Activated CD4-positive, alpha-beta memory T cell treated with anti-CD3 and anti-CD28 coated beads for 36 hours (primary cell): ENCODE measurements at places on chromosomes 4 and X. TPM values are rescaled to one million over a fixed set of nuclear protein-coding genes. Genes with fewer than 3 reads are reported as not detected.

DNA sequence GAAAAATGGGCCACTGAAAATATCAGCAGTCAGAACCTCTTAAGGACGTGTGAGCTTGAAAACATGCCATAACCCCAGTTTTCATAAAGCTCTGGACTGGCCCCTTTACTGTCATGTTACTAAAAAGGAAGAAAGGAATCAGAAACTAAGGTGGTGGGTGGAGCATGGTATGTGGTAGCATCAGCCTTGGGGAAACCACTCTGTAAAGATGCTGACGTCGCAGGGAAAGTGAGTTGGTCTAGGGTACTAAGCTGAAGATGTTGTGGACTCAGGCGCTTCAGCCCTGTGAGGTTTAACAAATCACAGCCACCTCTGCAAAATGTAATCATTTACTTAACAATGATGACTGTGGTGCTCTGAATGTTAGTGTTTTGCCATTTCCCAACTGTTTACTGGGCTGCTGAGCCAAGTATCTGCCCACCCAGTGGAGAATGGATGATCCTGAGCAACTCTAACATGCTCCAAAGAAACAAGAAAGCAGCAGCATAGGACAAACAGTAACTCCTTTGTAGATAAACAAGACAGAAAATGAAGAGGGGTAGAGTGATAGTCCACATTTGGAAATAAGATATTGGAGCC lies 33.4 kb downstream of the C4orf54 start:
- peak; percentile 31 for DNase-seq

The FRG2 gene
- not detected for total RNA-seq

GRCh38 chr4:75662626-75663025 lies 10.6 kb downstream of the G3BP2 start:
- no peak for DNase-seq

The MTNR1A gene
- total RNA-seq: not detected

DNA sequence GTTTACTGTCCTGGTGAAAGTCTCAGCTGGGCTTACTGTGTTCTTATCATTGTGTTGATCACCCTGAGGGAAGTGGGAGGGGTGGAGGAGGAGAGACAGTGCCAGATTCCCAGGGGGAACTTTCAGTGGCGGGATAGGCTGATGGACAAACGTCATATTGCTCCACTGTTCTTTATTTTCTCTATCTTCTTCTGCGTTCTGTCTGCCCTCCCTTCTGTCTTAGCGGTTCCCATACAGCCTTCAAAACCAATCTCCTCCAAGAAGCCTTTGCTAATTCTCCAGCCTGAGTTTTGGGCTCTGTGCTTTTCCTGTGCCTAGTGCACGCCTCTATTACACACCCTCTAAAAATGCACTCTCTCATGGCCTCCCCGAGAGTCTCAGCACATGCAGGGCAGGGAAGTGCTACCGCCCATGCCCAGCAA lies 448.7 kb upstream of the FAT1 start:
- no peak for DNase-seq

The RTL9 gene
- not detected for total RNA-seq

DNA sequence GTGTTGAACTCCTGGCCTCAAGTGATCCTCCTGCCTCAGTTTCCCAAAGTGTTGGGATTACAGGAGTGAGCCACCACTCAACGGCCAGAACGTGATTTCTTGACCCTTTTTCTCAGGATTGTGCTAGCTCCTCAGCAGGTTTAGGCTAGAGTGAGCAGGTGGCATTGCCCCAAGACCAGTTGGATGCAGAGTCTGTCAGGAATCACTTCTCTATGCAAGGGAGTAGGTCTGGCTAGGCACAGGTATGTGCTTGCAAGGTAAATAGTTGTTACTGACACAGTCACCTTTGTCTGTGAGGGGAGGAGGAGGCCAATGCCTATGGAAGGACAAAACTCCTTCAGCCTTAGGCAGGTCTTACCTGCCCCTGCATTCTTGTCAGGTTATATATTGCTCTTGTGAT lies 24.2 kb downstream of the SLC25A5 start:
- DNase-seq: no peak

GRCh38 chr4:94603170-94603747 lies 151.5 kb downstream of the PDLIM5 start:
- DNase-seq: no peak

The SSX2B gene
- total RNA-seq: not detected

- no peak for DNase-seq
These were observed 4.6 kb downstream of the WDR13 start for GRCh38 chrX:48601741-48602394.

DNA sequence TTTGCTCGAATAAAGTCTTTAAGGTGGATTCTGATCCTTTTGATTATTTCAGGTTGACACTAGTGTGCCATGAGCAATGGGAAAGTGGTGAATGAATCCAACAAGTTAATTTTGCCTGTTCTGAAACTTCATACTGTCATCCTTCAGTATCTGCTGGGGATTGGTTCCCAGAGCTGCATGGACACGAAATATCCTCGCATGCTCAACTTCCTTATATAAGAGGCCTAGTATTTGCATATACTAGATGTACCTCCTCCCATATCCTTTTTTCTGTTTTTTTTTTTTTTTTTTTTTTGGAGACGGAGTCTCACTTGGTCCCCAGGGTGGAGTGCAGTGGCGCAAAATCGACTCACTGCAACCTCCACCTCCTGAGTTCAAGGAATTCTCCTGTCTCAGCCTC lies 23.0 kb upstream of the PDS5A start:
- no peak for DNase-seq

The NIPAL1 gene
- 1.3 TPM for total RNA-seq

The RBPJ gene
- total RNA-seq: 262 TPM

The SYTL5 gene
- total RNA-seq: not detected

The SSX2 gene
- total RNA-seq: not detected

The SFRP2 gene
- total RNA-seq: not detected

GRCh38 chr4:53963781-53964180 lies 100.6 kb downstream of the CHIC2 start:
- no peak for DNase-seq

DNA sequence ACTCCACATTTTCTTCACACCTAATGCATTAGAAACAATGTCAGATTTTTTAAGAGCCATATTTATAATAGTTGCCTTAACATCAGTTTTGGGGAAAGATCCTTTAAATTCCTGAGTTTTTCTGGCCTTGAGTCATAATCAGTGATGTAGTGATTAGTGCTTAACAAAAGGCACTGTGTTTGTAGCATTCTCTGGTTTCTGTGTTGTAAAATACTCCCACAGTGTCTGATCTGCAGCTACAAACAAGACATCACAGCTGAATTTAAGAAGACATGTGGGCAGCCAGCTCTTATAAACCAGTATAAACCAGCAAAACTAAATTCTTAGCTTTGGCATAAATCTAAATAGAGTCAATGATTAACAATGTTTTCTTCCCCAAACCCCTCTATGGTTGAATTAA lies 233.8 kb downstream of the FSTL5 start:
- DNase-seq: no peak

The SSX3 gene
- not detected for total RNA-seq

- no peak for DNase-seq
These were observed 157.9 kb downstream of the DCAF12L1 start for GRCh38 chrX:126394681-126395080.

DNA sequence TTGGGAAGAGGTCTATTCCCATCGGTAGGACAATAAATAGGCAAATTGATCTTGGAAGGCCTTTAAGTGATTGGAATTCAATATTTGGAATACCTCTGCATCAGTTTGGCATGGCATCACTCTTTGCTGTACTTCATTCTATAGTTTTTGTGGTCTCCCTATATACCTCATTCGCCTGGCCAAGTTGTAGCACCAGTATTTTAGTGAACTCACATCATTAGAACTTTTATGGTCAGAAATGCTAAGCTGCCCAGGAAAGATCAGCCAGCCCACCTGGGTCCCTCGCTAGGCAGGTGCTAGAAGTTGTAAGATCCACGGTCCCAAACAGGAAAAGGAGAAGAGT lies 40.3 kb downstream of the ZCCHC13 start:
- DNase-seq: no peak

DNA sequence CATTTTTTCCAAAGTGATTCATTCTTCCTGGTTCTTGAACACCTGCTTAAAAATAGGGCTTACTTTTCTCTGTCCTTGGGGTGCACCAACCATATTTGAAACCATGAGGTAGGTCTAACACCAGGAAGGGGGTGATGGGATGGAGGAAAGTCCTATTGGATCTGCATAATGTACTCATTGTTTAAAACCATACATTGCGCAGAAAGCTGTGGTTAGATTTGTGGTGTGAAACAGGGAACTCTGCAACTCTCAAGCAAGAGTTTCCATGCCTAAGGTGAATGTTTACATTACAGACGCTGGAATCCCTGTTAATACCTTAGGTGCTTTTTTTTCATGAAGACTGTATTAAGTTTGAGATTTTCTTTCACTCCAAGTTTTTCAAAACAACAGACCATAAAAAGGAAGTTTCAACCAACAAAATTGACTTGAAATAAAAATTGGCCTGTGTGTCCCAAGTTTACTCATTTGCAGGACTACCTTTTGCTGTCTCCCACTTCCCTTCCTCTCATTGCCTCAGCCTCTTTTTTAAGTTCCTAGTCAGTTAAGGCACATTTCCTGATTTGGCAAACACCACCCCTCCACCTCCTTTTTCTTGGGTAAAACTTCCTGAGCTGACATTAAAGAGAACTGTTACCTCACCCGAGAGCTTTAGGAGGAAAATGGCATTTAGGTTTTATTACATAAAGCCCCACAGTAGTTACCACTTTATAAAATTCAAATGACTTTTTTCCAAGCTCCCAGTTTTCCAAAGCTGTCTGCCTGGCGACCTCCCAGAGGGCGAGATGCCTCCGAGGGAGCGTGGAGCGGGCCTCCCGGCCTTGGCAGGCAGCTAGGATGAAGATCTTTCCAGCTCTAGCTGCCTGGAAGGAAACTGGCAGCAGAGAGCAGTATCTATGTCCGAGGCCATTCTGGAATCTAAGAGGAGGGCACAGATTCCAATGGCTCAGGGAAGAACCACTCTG lies 47.9 kb upstream of the RBPJ start:
- no peak for DNase-seq

- no peak for DNase-seq
These were observed 46.7 kb downstream of the DDX60L start for GRCh38 chr4:168433571-168433970.

DNA sequence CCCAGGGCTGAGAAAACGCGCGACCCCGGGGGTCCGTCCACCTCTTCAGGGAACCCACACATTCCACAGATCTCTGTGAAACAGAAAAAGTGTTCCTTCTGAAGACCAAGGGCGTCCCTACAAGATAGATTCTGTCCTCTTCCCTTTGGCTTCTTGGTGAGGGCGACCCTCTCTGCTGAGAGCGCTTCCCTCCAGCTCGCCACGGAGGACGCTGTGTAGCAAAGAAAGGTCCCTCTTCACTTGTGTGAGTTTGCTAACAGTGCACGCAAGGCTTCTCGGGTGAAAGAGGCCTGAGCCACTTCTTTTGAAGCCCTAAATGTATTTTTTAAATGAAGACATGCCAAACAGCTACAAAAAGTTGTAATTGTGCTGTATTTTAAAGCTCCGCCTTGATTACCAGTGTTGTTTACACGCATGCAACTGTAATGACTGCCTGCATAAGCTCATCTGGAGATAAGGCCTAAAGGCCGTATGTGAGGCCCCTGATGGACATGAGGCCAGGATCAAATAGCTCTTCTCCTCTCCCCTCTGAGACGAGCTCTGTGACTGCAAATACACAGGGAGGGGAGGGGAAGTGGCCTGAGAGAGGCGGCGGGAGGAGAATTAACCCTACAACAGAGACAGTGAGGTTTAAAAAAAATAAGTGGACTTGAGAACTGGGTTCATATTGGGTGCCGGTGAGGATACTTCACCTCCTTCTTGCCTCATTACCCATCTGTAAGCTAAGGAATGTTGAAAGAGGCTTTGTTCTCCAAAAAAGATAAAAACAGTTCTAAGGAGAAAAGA lies 95.5 kb downstream of the SOWAHB start:
- no peak for DNase-seq

The MAP3K15 gene
- total RNA-seq: 0.69 TPM

- no peak for DNase-seq
These were observed 99.9 kb downstream of the AREG start for GRCh38 chr4:74544655-74545361.

The MAGEC1 gene
- total RNA-seq: not detected

The TCEAL2 gene
- 0.51 TPM for total RNA-seq

DNA sequence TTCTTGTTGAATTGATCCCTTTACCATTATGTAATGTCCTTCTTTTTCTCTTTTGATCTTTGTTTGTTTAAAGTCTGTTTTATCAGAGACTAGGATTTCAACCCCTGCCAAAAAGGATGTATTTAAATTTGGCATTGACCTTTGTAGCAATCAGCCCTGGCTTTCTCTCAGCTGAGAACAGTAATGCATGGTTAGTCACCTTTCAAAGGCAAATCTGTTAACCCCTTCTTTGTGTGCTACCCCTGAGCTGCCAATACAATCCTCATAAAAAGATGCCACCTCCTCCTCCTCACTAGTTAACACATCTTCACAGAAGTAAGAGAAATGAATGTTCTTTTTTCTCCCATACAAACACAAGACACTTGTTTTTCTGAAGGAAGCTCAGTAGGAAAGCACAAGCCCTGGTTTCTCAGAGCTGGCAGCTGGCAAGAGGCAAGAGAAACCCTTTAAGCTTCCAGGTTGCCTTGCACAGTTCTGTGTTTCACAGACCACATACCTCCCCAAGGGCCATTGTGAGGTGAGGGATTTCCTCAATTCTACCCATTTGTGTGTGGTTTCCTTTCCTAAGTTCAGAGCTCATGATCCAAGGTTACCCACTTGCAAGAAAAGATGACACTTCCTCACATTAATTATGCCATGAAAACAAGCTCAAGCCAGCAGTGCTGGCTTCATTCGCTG lies 122.6 kb downstream of the RCHY1 start:
- DNase-seq: no peak

The LRP2BP gene
- 0.48 TPM for total RNA-seq

The PWWP3B gene
- total RNA-seq: not detected

GRCh38 chr4:136687118-136687517 lies 845.2 kb downstream of the PCDH18 start:
- no peak for DNase-seq

DNA sequence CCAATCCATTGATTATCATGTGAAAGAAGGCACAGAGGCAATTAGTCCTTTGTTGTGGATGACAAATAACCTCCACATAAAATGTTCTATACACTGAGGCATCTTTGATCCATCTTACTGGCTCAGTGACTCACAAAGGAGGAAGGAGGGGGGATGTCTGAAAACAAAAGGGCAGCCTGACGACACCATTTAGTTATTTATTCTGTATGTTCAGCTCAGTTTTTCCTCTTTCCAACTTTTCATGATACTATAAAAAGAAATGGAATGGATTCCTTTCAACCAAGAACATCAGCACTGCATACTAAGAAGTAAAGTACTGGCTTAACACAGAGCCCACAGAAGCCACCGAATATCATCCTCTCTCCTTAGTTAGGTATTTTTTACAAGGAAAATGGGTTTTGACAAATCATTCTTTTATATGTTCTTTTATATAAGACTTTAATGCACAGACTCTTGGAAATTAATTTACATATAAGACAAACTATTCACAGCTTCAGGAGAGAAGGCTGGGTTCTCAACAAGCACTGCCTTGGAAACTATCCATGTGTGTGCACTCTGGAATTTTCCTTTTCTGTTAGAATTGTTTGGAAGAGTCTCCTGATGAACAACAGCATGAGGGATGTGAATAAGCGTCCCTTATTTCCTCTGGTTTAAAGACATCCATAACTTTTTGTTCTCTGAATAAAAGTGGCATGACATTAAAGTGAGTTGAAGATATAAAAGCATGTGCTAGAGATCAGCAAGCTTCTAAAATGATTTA lies 135.6 kb downstream of the TSPAN5 start:
- DNase-seq: no peak

The NDST3 gene
- not detected for total RNA-seq

The ODAPH gene
- 0.27 TPM for total RNA-seq
